Stimulated activated CD4-positive, alpha-beta T cell treated with anti-CD3 and anti-CD28 coated beads, Interleukin-1b, Interleukin-23, amount 100 ng/mL, for 4 hours (primary cell): ENCODE measurements at places on chromosomes 3 and 15.

DNA sequence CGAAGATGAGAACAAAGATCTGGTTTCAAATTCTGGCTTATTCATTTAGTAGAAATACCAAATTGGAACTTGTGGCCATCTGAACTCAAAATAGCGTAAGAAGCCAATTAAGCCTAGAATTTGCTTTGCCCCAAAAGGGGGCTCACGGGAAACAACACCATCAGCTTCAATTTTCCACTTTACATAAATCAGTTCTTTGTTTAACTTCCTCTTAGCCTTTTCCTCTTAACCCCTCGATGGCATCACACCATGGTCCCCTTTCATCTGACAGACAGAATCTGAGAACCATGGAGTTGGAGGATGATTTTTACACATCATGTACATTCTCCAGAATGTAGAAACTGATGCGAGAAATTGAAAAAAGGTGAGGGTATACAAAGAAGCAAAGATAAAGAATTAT lies 207.0 kb downstream of the FOXP1 start:
- DNase-seq = no peak

DNA sequence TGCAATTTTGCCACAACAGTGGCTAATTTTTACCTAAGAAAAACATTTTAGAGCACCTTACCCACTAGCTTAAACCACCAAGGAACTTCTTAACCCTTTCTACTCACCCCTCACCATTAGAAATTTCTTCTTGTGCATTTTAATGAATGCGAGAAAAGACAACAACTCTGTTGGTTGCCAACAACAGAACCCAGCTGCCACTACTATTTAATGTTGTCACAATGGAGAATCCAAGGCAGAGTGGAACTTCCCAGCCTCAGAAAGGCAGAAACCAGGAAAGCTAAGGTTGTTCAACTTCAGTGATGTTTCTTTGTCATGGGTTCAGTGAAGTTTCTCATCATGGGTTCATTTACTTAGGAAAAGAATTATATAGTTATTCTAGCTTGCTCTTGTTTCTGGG lies 325.2 kb upstream of the ARL6 start:
- no peak for DNase-seq

DNA sequence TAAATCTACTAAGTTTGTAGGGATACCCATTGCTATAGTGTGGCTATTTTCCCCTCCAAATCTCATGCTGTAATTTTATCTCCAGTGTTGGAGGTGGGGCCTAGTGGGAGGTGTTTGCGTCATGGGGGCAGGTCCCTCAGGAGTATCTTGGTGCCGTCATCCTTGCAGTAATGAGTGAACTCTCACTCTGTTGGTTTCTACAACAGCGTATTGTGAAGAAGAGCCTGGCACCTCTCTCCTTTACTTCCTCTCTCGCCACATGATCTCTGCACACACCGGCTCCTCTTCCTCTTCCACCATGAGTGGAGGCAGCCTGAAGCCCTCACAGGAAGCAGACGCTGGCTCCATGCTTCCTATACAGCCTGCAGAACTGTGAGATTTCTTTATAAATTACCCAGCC lies 34.0 kb upstream of the TRPM1 start:
- no peak for DNase-seq

DNA sequence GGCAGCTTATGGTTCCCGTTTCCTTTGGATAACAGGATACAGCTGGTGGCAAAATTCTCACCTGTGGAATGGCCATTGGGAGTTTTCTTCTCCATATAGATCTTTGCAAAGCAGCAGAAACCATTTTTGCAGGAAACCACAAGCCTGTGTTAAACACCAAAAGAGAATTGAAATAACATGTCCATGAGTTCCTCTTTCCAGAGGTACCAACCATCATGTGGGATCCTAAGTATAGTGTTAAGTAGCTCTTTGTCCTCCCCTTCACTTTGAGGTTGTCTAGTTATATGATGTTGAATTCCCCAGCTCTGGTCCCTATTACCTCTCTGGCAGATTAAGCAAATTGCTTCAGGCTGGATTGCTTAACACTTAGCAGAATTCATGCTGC lies 94.9 kb downstream of the AKAP13 start:
- DNase-seq = no peak

DNA sequence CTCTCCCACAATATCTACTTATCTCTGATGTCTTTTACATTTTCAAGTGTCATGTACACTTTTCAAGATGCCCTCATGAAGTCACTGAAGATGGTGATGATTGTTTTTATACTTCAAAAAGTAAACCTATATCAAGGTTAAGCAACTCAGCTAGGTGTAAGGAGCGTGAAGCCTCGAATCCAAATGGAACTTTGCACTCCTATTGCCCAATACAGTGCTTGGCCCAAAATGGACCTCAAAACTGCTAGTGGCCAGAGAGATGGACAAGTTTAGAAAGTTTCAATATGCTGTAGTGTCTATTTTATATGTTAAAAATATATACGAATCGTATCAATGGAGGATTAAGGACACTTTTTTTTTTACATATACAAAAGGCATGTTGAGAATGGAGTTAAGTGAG lies 167.7 kb downstream of the CHL1 start:
- no peak for DNase-seq

DNA sequence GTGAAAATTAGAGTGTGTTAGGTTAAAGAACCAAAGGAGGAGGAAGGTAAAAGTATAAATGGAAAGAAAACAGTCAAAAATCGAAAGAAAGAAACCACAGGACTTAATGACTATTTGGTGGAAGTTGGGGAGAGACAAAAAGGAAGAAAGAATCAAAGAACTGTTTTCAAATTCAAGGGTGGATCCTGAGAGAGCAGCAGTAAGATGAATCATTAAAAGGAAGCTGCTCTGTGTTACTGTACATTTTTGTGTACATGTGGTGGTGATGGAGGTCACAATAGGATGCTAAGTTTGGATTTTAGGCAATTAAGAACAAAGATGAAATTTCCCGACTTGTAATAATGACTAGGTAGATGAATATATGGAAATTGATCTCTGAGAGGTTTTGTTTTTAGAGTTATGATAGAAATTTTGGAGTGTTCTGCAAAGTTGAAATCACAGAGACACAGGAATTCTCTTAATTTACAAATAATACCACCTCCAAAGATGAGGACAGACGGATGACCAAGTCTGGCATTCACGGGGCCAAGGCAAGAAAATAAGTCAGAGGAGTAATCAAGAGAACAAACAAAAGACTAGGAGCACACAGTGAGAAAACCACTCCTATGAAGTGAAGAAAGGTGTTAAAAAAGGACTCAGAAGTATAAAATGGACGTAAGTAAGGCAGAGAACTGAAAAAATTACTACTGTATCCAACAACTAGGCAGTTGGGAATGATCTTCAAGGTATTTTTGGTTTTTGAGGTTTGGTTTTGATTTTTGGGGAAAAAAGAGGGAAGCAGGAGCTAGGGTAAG lies 7.1 kb downstream of the DHX36 start:
- no peak for DNase-seq

- no peak for DNase-seq
Observed at GRCh38 chr15:83486363-83486762, 39.2 kb downstream of the SH3GL3 start.

GRCh38 chr15:41331281-41331680 lies 1.1 kb downstream of the OIP5 start:
- no peak for DNase-seq

- DNase-seq = no peak
Observed at GRCh38 chr3:109819734-109820133, 482.4 kb upstream of the DPPA4 start.

DNA sequence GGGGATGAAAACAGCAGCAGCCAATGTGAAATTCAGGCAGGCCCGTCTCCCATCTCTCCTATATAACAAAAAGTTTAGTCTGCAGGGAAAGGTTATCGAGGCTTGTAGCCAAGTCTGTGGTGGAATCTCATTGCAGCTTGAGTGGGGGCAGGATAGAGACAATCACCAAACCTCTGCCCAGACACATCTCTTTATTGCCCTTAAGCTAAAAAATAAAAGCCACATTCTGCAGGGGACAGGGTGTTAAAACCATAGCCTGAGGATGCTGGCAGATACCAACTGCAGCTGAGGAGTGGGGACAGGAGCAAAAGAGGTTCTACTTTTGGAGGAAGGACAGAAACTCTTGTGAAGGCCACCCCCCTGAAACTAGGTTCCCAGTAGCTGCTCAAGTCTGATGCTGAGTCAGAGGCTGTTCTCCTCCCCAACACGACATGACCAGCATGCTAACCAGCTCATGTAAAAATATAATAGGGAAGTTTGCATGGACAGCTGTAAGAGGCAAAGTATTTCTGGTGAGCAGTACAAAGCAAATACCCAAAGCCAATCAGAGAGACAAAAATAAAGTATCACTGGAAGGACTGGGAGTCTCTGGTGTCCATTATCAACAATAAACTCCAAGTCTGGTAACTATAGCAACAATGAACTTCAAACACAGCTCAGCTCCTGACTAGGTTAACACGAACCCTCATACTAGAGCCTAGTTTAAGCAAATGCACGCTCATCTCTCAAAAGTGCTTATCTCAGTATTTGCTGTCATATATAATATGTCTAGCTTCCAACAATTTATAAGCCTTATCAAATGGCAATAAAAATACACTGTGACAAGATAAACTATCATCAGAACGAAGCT lies 362.2 kb upstream of the SLCO3A1 start:
- DNase-seq = no peak

GRCh38 chr3:159080256-159080655 lies 278.4 kb downstream of the MFSD1 start:
- no peak for DNase-seq

- no peak for DNase-seq
Observed at GRCh38 chr15:99753066-99753465, 19.8 kb upstream of the LYSMD4 start.

- no peak for DNase-seq
Observed at GRCh38 chr15:22978691-22979237, 1.4 kb downstream of the CYFIP1 start.

DNA sequence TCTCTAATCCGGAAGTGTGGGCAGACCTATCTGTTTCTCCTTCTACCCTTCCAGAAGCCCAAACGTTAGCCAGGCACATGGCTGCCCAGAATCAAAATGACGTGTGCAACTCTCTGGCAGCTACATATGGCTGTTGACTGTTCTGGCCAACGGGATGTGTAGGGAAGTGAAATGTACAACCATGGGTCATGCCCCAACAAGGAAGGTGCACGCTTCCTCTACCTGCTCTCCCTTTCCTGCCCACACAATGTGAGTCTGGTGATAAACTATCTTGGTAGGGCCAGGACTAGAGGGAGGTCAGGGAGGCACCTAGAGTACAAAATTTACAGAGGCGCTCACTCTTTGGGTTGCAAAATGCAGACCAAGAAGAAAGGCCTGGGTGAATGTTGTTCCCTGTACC lies 495.9 kb upstream of the PROK2 start:
- DNase-seq = no peak

- no peak for DNase-seq
Observed at GRCh38 chr3:50251220-50251619, 15.2 kb downstream of the GNAI2 start.

DNA sequence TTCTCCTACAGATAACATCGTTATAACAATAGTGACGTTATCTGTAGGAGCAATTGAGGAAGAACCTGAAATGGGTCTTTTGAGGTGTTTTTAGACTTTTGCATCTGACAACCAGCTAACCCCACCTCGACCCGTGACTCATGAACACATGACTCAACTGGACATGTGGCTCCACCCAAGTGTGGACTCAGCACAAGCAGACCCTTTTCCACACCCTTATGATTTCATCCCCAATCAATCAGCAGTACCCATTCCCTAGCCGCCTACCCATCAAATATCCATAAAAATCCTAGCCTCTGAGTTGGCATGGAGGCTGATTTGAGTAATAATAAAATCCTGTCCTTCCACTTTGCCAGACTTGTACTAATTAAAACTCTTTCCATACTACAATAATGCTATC lies 255.4 kb downstream of the ARPP21 start:
- no peak for DNase-seq

- DNase-seq = no peak
Observed at GRCh38 chr15:96627031-96627568, 296.6 kb downstream of the NR2F2 start.

GRCh38 chr3:112038863-112039262 lies 4.3 kb downstream of the TMPRSS7 start:
- no peak for DNase-seq

DNA sequence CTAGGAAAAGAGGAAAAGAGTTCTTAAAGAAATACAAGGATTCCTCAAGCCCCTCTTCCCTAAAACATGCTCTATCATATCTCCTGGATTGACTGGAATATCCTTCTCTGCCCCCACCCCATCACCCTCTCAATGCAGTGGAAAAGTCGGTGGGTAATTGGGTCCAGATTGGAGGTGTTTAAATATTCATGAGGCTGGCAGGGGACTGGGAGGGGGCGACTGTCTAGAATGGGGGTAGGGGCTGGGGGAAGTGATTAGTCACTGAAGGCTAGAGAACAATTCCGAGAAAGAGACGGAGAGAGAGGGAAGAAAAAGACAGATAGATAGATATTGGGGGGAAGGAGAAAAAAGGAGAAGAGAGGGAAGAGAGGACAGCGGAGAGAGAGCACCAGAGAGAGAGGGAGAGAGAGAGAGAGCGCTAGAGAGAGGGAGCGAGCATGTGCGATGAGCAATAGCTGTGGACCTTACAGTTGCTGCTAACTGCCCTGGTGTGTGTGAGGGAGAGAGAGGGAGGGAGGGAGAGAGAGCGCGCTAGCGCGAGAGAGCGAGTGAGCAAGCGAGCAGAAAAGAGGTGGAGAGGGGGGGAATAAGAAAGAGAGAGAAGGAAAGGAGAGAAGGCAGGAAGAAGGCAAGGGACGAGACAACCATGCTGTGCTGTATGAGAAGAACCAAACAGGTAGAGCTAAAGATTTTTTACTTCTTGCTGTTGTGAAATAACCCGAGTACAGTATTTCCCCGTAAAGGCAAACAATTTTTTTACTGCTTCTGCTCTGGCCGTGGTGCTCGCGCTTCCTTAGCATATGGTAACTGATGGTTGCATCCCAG lies at the start of gene GAP43:
GAP43 (plus strand) TSS at position 467 of the 825 bp plus-strand sequence; CDS start at position 647, 180 bp downstream.
- DNase-seq = no peak

DNA sequence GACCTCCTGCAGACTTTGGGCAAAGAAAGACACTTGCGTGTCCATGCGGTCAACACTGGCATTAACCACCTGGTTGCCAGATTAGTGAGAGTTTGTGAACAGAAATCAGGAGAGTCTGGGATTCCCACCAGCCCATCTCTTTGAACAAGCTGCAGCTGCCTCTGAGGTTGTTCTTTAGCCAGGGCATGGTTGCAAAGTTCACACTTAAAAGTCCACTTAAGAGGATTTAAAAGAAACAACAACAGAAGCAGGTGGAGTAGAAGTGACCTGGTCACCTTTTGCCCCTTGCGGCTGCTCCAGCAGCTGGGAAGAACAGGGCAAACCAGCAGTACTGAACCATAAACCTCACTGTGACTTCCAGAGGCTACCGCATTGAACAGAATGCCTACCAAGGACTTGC lies 97.3 kb downstream of the FOXB1 start:
- DNase-seq = no peak

DNA sequence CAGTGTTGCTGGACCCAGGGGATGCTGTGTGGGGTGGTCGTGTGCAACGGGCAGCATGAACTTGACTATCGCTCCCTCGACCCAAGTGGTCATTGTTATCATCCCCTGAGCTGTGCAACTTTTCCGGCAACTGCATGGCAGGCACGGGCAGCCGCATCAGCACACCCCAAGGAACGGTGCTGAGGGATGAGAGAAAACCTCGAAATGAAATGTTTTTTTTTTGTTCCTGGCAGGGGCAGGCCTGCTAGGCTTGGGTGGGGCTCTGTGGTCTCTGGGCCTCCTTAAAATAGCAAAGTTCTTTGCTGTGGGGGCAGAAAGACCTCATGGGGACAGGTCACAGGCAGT lies 51.4 kb downstream of the CORO2B start:
- no peak for DNase-seq

GRCh38 chr3:3177861-3178497 lies 1.5 kb downstream of the CRBN start:
- DNase-seq = no peak

- DNase-seq = no peak
Observed at GRCh38 chr3:42189001-42189460, 77.0 kb downstream of the CCK start.

GRCh38 chr15:77774350-77774749 lies 141.6 kb upstream of the LINGO1 start:
- DNase-seq = no peak
